ENCODE measurements at places on chromosomes 5 and 9.

GRCh38 chr5:172887692-172888091, 53.6 kb downstream of the ERGIC1 start:
- DNase-seq = peak; percentile 70

GRCh38 chr9:113376634-113377567, at the start of gene HDHD3:
Gene HDHD3 (minus strand): TSS chr9:113376986. CDS start chr9:113374354, 2,632 bp downstream.
- DNase-seq = peak; percentile 74

DNA sequence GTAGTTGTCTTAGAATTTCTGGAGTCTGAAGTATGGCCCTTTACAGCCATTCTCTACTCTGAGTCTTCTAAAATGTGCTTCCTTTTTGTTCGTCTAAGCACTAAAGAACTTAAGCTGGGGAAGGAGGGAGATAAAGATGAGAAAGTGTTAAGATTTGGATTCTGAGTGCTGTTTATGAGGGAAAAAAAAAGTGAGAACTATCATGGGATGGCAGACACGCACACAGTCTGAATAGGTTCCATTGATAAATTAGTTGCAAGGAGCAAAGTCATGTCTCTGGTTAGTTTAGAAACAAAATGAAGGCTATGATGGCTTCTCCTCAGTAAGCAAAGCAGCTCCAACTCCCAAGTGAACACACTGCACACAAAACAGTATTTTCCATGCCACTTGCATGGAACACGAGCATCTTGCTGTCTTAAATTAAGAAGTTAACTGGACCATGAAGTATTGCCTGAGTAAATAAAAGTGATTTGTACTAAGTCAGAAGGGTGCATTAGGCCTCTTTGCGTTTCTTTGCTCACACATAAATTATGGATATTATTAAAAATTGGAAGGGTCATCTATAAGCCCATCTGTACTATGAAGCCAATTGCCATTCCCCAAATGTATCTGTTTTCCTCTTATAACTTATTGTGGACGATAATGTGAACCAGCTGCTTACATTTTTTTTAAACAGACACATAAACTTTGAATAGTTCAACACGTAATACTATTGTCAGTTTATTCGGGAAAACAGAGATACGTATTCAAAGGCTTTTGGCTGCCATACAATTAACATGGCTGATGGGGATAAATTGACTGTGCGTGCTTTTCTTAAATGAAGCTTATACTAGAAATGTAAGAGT, 199.3 kb downstream of the SGCD start:
- no peak for DNase-seq

GRCh38 chr5:42596817-42597216, 159.8 kb upstream of the CCDC152 start:
- DNase-seq = no peak

- no peak for DNase-seq
These were observed 63.5 kb upstream of the SLC2A8 start for GRCh38 chr9:127333221-127334064.

DNA sequence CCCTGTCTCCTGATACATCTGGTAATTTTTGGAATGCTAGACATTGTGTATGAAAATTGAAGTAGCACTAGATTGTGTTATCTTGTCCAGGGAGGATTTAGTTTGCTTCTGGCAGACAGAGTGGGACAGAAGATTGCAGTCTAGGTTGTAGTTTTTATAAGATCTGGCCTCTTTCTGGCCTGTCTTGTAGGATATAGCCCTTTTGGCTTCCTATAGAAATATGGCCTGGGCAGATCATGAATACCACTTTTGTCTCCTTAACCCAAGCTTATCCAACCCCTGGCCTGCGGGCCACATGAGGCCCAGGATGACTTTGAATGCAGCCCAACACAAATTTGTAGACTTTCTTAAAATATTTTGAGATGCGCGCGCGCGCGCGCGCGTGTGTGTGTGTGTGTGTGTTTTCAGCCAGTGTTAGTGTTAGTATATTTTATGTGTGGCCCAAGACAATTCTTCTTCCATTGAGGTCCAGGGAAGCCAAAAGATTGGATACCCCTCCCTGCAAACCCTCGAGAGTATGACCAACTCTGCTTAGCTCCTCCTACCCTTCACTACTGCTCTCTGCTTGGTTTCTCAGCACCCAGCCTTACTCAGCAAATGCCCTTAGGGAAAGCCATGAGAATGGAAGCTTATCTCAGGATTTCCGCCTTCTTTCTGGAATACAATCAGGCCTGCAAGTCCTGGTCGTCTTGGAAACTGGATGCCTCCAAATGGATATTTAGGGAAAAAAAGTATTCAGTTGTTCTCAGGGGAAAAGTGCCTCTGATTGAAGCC, 26.5 kb downstream of the ANKRD33B start:
- peak; percentile 44 for DNase-seq

GRCh38 chr5:151686674-151687407, at the start of gene SPARC:
Gene SPARC (minus strand): TSS chr5:151686915. CDS start chr5:151676188, 10,727 bp downstream.
- DNase-seq = peak; percentile 82
